Stimulated activated CD4-positive, alpha-beta T cell treated with anti-CD3 and anti-CD28 coated beads, Interleukin-4, amount 100 ng/mL, for 24 hours (primary cell): ENCODE measurements at places on chromosomes 2 and 18.

DNA sequence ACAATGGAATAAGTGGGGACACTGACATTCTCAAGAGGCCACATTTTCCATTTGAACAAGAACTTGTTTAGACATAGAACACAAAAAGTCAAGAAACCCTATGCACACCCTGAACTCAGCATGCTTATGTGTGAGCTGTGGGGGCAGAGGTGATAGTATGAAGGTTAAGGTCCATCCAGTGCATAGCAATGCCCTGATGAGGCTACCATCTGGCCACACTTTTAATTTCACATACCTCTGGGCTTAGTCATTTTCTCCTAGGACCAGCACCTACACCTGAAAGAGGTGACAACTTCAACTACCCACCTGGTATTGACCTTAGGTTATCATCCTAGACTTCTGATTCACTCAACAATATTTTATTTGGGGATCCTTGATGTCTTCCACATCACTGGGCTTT lies 139.8 kb downstream of the PIK3C3 start:
- no peak for DNase-seq

DNA sequence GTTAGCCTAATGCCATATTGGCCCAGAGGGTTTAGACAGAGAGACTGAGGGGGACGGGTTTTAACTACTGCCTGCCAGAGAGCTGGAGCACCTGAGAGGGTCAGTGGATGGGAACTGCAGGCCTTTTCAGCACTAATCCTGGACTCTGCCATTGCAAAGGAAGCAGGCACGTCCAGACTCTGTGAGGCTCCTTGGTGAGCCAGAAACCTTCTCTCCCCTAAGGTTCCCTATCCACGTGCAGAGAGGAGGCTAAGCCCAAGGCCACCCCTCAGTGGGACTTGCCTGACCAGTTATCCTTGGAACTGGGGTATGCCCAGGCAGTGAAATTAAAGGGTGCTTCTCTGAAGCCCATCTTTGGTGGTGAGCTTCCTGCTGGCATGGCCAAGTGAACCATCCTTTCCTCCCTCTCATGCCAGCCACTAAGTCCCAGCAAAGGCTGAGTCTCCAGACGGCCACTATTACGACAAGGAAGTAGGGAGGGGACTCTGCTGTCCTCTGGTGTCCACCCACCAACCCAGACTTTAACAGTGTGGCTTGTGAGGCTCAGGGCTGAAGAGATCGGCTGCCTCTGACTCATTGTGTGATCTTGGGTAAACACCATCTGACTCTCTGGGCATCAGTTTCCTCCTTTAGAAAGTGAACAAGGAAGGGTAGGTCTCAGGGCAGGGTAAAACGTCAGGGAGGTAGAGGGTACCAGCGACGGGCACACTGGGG lies 3.9 kb upstream of the MLPH start:
- DNase-seq, result no peak

DNA sequence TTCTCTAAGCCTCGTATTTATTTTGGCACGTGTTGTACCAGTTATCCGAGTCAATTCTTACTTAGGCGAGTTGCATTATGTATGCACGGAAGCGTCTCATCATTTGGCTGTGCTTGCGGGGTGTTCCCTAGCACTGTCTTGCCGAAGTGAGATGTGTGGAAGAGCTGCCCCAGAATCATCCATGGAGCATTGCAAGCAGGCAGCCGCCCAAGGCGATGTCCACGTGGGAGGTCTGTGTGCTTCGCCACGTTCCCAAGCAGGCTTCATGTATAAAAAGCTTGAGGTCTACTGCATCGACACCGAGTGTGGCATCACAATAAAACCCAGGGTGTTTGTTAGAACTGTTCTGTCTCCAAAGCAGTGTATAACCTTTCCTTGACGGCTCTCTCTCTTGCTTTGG lies 849.9 kb downstream of the DCDC2C start:
- DNase-seq, result no peak

- no peak for DNase-seq
Measured at GRCh38 chr2:130346741-130347066, 4.0 kb downstream of the IMP4 start.

DNA sequence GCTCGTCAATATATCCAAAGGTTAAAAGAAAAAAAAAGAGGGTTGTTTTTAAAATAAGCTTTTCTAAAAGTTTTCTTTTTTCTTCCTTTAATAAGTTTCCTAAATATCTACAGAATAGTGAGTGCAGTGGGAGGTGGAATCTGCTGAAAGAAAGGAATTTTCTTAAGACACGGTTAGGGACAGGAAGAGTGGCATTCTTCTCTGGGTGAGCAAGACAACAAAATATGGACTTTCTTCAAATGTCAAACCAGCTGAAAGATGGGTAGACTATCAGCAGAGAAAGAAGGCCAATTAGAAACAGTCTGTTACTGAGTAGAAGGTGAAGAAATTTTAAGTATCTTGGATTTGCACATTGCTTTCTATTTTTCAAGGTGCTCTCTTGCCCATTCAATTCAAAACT lies 222.7 kb upstream of the PIK3C3 start:
- DNase-seq, result no peak

DNA sequence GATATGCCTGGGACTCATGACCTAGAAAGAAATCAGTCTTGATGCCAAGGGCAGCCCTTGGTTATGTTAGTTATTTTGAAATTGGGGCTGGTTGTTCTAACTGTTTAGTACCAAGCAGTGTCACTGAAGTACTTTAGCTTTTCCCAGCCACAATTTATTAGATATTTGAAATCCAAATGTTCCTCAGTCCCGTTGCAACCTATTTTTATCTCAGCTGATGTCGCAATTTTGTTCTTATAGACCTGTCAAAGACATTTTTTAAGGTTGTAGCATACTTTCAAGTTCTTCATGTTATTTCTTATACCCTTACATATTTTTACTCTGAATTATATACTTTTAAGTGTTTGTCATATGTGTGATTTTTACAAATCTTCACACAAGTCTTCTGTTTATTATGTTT lies 100.1 kb downstream of the LRP1B start:
- DNase-seq, result no peak

GRCh38 chr2:241935774-241936173 lies 66.2 kb downstream of the RTP5 start:
- no peak for DNase-seq

DNA sequence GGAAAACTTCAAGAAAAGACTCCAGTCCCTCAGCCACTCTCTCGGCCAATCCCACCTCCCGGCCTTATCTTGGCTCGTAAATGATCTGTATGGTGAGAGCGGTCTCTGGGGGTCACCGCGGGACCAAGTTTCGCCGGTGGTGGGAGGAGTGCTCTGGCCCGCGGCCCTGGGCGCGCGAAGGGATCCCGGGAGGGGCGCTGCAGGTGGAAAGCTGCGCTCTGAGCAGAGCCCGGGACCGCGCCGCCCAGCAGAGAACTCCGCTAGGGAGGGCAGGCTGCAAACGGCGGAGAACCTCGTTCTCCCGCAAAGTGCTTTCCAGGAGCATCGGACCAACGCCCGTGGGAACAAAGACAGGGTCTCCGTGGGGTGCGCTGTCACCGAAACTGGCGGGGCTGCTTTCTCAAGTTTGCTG lies 622 bp downstream of the LRP2 start:
- no peak for DNase-seq

GRCh38 chr2:38407111-38407682 lies 30.1 kb upstream of the ATL2 start:
- DNase-seq, result no peak

DNA sequence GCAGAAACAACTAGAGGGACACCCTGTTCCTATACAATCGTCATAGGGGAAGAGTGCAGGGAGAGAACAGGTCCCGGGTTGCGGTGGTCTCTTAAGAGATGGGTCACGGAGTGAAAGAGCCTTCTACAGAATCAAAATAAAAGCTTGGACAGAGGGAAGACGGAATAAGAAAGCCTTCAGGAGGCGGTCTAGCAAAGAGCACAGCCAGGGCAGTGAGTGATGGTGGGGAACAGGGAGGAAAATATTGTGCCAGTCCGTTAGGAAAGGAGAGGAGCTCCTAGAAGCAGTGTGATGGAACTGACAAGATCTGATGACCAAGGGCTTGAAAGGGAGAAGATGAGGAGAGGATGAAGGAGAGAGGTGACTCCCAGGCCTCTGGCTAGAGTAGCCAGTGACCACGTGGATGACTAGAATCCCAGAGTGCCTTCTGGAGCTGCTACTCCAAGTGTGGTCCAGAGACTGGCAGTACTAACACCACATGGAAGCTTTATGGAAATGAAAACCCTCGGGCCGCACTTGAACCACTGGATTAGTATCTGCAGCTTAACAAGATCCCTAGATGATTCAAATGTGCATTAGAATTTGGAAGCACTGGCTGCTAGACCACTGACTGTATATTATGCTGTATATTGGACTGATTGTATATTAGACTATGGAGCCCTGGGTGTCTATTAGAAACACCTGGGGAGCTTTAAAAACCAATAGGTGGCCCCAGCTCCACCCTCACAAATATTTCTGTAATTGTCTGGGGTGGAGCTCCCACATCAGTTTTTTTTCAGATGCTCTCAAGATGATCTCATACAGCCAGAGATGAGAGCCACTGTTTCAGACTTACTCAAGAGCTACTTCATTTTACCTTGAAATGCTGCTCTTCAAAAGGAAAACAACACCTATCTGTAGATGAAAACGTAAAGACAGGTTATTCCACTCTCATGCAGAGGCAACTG lies 1.1 kb upstream of the EVA1A start:
- no peak for DNase-seq

- DNase-seq, result no peak
Measured at GRCh38 chr18:10528439-10528838, 2.6 kb downstream of the NAPG start.

GRCh38 chr18:63681449-63682340 lies 20.0 kb upstream of the SERPINB3 start:
- no peak for DNase-seq

- peak; percentile 36 for DNase-seq
Measured at GRCh38 chr2:31318361-31319336, 84.7 kb downstream of the EHD3 start.

DNA sequence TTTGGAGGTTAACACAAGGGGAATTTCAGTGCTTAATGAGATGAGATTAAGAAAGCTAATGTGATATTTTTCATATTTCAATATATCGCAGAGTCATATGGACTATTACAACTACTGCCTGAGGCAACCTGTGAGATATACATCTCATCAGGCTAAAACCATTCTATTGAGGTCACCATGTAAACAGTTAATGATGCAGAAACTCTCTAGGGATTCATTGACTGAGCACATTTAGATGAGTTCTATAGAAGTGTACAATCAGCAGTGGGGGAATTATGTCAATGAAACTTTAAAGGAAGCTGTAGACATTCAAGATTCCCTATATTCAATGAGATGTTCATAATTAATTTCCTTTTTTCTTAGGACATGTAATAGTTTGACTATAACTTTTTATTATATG lies 687.4 kb upstream of the SYT4 start:
- DNase-seq, result no peak

GRCh38 chr2:217529271-217529670 lies 473.5 kb downstream of the TNS1 start:
- no peak for DNase-seq

GRCh38 chr2:1169291-1169949 lies 218.8 kb downstream of the SNTG2 start:
- no peak for DNase-seq

GRCh38 chr2:223048519-223048918 lies 3.5 kb upstream of the KCNE4 start:
- no peak for DNase-seq

DNA sequence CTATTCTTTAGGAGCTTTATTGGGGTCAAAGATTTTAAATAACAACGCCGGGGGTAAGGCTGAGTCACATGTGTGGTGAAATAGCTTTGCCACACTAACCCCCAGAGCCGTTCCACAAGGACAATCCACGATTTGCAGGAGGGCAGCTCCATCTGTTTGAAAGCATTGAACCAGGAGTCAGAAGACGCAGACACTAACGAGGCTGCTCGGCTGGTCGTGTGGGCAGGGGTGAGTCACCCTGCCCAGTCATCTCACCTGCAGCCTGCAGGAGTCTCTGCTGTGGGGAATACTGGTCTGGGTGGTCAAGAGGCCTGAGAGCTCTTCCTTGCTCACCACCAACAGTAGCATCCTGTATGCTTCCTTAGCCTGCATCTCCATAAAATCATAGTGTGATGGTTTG lies 149.2 kb upstream of the NCK2 start:
- peak; percentile 12 for DNase-seq

GRCh38 chr2:38115216-38116032 lies 39.5 kb upstream of the CYP1B1 start:
- peak; percentile 74 for DNase-seq

DNA sequence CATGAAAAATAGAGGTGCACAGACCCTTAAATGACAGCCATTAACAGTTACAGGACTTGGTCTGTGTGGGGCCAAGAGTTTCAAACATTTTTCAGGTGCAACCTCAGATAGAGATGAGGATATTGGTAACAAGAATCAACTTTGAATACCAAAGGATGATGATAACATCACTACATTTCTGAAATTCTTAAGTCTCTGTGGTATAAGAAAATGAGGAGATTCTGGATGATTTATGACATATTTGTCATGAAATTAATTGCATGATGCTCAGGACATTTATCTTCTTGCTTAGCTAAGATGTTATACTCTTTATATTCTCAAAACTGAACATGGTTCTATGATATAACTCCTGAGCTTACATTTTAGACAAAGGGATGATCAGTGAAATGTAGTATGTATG lies 471.8 kb upstream of the CWC22 start:
- no peak for DNase-seq

DNA sequence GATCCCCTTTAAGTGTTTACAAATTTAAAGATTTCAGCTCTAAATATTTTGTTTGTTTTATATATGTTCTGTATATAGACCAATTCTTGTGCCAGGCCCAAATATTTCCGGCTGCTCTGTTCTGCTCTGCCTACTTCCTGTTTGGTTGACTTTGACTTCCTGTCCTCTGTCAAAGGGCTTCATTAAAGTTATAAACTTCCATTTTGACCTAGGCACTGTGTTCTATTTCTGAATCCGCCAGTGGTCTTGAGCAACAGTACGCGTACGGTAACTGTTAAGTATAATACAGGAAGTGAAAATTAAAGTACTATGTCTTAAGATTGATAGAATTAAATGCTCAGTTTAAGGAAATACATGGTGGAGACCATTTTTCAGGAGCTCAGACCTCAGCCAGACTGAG lies 13.5 kb upstream of the REL start:
- DNase-seq, result peak; percentile 28

DNA sequence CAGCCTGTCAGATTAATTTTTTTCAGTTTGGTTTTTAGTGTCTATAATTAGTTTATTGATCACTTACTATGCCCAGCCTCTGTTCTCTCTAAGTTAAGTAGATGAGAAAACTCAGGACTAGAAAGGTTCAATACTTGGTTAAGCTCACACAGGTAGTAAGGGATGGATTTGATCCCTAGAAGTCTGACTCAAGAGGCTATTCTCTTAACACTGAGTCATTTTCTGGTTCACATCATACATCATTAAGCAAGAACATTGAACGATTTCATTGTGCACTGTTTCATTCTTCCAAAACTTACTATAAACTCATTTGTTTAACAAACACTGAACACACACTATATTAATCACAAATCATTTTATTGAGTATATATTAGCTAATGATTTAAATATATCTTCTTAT lies 54.1 kb upstream of the SLC38A11 start:
- no peak for DNase-seq

DNA sequence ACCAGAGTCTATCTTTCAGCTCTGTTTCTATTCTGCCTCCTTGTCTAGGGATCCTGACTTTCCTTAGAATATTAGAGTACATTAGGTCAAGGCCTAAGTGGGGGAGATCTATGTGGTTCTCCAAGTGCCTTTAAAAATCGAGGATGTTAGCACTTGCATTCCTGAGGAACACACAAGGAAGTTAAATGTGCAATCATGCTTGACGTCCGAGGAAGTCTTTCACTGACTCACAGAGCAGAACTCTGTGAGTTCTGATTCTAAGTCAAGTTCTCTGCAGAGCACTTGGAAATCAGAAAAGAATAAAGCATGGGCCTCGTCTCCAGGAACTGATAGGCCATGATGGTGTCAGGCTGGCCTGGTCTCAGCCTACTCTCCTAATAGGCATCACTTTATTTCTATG lies 17.2 kb downstream of the FHOD3 start:
- DNase-seq, result no peak
